NCI-H524 treated with DMSO at 0.1 percent for 48 hours (cell line): ENCODE measurements at places on chromosomes 5 and 9.

- DNase-seq: no peak
These were observed 60.4 kb downstream of the KIAA0825 start for GRCh38 chr5:94558028-94558427.

DNA sequence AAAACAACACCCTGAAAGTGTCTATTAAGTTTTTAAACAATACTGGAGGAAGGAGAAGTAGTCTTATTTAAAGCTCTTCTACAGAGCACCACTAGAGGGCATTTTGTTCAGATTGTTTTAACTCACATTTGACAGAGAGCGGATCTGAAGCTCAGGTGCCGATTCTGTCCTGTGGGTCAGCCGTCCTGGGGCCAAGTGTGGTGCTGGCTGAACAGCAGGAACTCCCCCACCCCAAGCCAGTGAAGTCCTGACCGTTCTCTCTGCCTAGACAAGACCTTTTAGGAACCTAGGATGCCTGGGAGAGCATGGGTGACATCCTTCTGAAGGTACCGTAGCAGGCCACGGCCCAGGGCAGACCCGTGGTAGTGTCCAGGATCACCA is 3.9 kb downstream of the EXOC3 start:
- DNase-seq: no peak

- DNase-seq: no peak
These were observed 153.5 kb upstream of the ELAVL2 start for GRCh38 chr9:23979491-23979890.

DNA sequence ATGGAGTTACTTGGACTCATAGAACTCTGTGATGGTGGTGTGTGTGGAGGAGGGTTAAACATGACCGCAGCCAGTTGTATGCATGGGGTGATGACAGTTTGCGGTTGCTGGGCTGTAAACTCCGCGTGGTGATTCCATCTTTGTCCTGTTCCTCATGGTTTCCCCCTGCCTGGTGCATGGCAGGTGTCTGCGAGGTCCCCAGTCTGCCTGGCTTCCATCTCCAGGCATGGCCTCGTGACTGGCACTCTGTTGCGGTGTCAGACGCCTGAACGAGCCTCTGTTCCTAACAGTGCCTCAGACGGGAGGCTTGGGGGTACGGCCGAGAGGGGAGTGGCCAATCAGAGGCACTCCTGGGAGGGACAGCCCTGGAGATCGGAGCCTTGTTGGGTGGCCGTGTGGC is 33.9 kb upstream of the SH3PXD2B start:
- no peak for DNase-seq

DNA sequence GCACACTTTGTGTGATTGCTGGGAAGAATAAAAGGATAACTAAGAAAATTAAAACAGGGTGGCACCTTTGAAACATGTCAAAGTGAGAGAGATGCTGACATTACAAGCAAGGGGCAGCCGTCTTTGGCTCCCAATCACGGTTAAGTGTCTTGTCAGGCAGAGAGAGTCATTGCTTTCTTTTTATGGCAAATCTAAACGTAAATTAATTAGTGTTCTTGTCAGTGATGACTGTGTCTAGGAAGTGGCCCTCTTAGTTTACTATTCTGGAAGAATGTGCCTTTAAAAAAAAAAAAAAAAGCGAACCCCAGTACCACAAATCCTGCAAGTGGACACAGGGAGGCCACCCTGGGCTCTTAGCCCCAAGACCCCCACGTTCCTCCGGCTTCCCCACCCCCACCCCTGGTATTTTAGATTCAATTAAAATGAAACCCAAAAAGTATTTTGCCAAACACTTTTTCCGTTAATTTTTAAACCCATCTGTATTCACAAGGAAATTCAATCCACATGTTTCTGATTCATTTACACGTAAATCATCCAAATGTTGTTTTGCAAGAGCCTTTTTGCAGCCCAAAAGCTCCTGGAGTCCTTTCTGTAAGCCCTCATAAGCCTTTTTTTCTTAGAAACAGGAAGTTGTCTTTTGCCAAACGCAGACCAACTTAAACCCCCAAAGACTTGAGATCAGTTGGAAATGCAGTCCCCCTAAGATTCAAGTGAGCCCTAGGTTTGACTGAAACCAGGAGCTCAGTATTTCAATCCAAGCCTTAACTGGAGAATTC is 399.3 kb downstream of the EBF1 start:
- DNase-seq: no peak

DNA sequence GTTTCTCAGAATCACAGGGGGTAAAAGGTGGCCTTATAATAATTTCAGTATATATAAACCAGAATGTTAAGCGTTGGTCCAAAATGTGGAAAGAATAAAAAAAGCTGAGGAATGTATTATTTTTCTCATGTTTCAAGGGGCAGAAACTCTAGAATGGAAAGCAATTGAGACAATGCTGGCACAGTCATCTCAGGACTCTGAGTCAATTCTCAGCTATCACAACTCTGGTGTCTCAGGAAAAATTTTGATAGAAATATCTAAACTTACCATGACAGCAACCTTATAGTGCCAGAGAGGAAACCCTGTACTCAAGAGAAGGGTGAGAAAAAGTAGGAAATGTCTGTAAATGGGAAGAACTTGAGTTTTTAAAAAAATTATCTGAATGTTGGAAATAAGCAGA is 1189.4 kb upstream of the NUDT12 start:
- DNase-seq: no peak

DNA sequence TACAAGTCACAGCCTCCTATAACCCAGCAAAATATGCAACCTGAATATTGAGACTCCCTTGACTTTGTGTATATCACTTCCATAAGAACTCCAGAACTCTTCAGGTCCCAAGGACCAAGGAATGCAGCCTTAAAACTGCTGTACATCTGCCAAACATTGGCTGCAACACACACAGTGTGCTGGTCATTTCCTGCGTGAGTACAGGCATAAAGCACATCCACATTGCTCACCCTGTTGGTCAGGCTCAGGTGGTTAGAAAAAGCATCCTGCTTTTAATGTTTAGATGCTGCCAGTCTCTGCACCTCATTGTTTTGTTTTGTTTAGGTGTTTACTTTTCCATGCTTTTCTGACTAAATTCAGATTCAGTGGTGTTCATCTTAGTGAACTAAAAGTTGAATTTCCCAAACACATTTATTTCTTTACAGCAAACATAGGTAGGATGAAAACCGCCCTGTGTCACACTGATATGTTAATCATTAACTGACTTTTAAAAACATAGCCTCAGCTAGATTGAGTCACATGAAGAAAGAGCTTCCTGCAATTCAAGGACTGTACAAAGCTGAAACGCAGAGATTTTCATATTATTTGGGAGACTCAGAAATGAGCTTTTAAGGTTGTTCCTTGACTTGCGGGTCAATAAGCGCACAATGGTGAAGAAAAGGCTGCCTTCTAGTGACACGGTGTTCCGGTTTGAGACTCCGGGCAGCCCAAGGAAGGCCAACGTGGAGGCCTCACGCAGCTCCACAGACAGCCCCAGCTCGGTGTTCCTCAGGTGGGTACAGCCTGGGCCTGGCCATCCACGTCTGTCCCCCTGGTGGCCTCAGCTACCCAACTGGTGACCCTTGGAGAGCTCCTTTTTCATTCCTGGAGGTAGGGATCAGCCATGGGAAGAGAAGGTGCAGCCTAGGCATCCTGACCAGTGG is 52.2 kb upstream of the GRAMD2B start:
- no peak for DNase-seq

GRCh38 chr9:105331160-105331559 is 86.7 kb downstream of the SLC44A1 start:
- no peak for DNase-seq

- DNase-seq: no peak
These were observed 51.1 kb downstream of the ELL2 start for GRCh38 chr5:95910521-95910920.

GRCh38 chr5:30574761-30575160 is 618.7 kb upstream of the CDH6 start:
- no peak for DNase-seq

DNA sequence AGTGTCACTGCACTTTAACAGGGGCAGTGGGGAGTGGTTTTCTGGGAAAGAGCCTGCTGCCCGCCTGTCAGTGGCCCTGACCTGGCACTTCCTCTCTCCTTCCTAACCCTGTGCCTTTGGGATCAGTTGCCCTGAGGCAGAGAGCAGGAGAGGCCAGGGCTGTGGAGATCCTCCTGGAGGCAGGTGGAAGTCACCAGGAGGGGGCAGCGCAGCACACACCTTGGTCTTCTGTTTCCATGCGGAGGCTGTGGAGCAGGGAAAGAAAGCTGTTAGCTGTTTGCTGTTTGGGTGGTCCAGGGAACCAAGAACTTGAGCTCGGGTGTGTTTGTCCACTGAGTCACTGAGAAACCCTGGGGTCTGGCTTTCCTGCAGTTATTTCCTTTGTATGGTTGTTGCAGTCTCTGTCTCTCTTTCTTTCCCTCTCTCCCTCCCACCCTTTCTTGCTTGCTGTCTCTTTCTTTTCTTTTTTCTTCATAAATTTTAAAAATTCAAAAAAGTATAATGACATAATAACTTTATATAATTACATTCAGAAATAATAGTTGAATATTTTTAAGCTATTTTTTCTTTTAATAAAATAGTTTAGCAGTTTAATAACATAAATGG is 28.1 kb downstream of the NTRK2 start:
- DNase-seq: no peak
